Tibial nerve (tissue), 4 donors: ENCODE measurements at places on chromosomes 16 and 17. TPM values are rescaled to one million over a fixed set of nuclear protein-coding genes. Genes with fewer than 3 reads are reported as not detected.

QPRT gene
- 37.6 TPM for total RNA-seq

HES7 gene
- not detected for total RNA-seq

VPS9D1 gene
- total RNA-seq: 7.4 TPM

TMEM114 gene
- not detected for total RNA-seq

CIITA gene
- 13.9 TPM for total RNA-seq

ZPBP2 gene
- total RNA-seq: not detected

FOXJ1 gene
- total RNA-seq: not detected

KRT31 gene
- total RNA-seq: not detected

KRTAP2-1 gene
- not detected for total RNA-seq

CD300LB gene
- 0.21 TPM for total RNA-seq

KRTAP9-4 gene
- not detected for total RNA-seq

OR1F1 gene
- not detected for total RNA-seq

PPM1E gene
- total RNA-seq: under 0.01 TPM

ADAP2 gene
- 26.7 TPM for total RNA-seq

PRKCA gene
- total RNA-seq: 55.8 TPM

CCL1 gene
- not detected for total RNA-seq

SCN4A gene
- 2.4 TPM for total RNA-seq

PIK3R5 gene
- total RNA-seq: 23.6 TPM

KRTAP1-4 gene
- total RNA-seq: not detected

SHCBP1 gene
- 3.5 TPM for total RNA-seq

FA2H gene
- 31.6 TPM for total RNA-seq

CCT6B gene
- total RNA-seq: 0.90 TPM

MYH2 gene
- not detected for total RNA-seq

CACNG1 gene
- not detected for total RNA-seq

TLK2 gene
- 43.3 TPM for total RNA-seq

FBXW10 gene
- total RNA-seq: not detected

CHRNE gene
- 2.5 TPM for total RNA-seq

OR2C1 gene
- total RNA-seq: 1.2 TPM

GRAP gene
- 7.1 TPM for total RNA-seq

ABCA3 gene
- 22.2 TPM for total RNA-seq

DHX58 gene
- 17.6 TPM for total RNA-seq

AIPL1 gene
- total RNA-seq: not detected

TERB1 gene
- not detected for total RNA-seq
